ENCODE measurements at places on chromosomes 3 and 15.

DNA sequence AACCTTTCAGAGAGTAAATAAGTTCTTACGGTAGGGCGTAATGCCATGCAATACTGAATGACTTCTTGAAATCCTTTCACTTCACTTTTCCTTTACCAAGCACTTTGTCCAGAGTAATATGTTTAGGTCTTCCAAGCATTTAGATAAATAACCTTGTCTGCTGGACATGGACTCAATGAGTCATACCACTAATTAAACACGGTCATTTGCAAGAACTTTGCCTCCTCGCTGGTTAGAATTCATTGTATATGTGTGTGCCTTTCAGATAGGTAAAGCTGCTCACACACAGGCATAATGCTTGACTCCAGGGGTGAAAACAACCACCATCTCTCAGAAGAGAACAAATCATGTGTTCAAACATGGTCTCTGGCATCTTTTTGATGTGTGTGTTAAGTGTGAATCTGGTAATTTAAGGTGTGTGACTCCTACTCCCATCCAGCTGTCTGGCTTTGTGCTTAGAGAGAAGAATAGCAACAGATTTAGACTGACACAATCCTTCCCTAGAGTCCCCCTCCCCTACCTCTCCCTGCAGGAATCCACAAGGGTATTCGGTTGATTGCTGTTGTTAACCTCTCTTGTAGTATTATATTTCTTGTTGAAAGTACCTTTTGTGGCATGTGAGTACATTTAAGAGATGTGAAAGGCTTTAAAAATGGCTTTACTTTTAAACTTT, 419.0 kb downstream of the CNTN4 start:
- DNase-seq = no peak

DNA sequence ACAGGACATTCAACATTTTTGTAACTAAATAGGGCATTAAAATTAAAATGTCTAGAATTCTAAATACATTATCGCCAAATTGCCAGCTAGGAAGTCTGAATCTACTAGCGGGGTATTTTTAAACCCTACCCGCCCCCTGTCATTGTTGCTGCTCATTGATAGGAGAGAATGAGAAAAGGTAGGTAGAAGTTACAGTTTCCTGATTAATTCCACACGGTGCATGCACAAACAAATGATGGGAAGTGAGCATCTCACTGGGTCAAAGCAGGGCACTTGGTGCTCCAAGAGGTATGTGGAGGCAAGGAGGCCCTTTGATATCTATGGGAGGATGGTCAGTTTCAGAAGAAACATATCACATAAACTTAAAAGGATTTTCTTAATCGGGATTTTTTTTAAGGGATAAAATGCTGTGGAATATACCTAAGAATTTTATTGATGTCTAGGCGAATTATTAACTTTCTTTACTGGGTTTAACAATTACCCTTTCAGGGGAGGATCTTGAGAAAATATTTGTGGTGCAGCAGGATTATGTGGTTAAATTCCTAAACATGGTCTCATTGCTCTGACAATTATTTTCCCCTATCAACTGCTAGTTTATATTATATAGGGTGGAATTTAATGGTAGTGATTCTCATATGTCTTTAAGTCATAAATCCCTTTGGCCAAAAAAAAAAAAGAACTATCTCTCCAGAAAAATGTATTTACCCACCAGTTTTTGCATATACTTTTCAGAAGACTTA, 236.0 kb upstream of the GOLGA6L4 start:
- no peak for DNase-seq

DNA sequence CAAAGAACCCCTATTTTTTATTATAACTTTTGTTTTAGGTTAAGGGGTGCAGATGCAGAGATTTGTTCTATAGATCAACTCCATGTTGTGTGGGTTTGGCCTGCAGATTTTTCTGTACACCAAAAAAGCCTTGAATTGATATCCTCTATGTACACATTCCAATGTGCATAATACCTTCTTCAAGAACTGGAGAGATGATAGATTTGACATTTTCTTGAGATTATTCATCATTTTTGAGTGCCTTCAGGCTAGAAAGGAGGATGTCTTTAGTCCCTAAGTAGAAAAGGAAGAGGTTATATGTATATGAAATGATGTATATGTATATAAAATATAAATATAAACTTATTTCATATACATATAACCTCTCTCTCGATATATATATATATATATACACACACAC, 1190.0 kb upstream of the ALCAM start:
- no peak for DNase-seq

GRCh38 chr3:107994956-107995715, 95.7 kb downstream of the CD47 start:
- no peak for DNase-seq

DNA sequence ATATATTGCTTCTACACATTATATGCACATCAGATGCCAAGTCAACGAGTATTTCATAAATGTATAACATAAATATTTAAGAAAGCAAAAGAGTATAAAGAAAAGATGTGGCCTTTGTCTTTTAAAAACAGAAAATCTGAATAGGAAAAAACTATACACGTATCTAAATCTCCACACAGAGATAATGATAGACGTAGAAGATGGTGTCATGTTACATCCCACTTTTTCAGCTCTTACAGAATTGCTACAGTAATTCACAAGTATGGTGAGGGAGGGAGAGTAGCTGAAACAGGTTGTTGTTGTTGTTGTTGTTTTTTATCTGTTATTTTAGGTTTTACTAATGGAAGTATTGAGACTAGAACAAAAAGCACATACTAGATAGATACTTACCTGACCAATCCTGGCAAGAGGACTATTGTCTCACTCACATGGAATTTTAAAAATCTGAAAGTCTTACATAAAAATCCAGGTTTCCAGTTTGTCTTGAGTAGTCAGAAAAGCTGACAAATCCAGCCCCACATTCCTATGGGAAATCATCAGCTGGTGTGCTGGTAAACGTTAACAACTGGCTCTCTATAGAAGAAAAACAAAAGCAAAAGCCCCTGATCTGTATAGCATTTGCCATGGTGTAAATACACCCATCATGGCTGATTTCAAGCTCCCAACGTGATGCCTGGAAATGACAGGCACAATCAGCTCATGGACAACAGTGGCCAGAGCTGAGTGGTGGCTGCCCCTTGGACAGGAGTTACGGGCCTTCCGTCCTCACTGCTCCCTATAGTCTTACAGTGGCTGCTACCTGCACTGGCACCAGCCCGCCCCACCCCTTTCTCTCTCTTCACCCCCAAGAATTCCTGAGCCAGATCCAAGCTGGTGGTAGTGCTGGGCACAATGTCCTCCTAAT, 47.4 kb upstream of the VGLL4 start:
- no peak for DNase-seq

DNA sequence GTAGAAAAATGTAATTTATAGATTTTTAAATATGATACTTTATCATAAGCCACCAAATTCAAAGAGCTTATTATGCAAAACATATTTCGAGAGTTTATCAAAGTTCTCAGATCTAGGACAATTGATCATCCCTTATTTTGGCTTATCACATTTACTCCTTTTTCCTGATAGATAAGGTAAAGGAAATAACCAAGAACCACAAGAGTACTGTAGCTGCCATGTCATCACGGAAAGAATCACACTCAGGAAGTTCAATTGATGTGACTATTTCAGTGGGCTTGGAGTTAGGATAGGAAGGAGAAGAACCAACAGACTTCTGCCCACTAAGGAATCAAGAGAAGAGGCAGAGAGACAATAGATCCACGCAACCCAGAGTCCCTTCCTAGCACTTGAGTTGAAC, 142.7 kb upstream of the TMCO5A start:
- DNase-seq = no peak

GRCh38 chr15:80154336-80154735, 1.5 kb downstream of the FAH start:
- no peak for DNase-seq

Measured in activated naive CD4-positive, alpha-beta T cell treated with anti-CD3 and anti-CD28 coated beads, Interleukin-2, amount 50 U/mL, for 72 hours (primary cell).